Stimulated activated CD8-positive, alpha-beta memory T cell treated with anti-CD3 and anti-CD28 coated beads, Interleukin-7, amount 100 ng/mL, for 1 hour (primary cell): ENCODE measurements at places on chromosomes 2 and 18.

GRCh38 chr2:203997481-203997880 is 60.9 kb downstream of the ICOS start:
- no peak for DNase-seq

- no peak for DNase-seq
These were observed 288.6 kb downstream of the SETBP1 start for GRCh38 chr18:44969214-44969795.

- no peak for DNase-seq
These were observed 124.1 kb upstream of the SLC38A11 start for GRCh38 chr2:165079432-165079831.

DNA sequence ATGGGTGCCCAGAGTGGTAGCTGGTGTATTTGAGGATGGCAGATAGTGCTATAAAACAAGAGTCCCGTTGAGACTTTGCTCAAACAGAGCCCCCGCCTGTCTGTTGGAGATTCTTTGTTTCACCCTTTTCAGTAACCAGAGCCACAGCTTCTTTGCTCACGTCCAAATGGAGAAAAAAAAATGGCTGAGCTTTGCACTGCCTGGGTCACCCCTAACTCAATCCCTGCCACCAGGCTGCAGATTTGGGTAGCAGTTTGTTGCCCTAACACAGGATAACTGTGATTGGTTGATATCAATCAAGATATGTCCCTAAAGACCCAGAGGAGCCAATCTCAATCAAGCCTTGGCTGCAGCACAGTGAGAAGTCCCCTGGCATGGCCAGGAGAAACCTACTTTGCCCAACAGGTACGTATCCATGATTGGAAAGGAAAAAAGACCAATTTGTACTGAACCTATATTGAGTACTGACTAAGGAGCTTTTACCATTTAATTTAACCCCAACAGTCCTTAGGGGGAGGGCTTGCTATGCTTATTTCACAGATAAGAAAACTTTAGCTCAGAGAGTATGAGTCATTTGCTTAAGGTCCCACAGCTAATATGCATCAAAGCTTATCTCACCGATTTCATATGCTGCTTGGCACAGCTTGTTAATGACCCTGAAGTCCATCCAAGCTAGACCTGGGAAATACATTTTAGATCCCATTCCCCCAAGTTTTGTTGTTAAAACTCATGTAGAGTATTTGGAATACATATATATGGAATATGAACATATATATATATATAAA is 72.0 kb upstream of the SH3BP4 start:
- no peak for DNase-seq

DNA sequence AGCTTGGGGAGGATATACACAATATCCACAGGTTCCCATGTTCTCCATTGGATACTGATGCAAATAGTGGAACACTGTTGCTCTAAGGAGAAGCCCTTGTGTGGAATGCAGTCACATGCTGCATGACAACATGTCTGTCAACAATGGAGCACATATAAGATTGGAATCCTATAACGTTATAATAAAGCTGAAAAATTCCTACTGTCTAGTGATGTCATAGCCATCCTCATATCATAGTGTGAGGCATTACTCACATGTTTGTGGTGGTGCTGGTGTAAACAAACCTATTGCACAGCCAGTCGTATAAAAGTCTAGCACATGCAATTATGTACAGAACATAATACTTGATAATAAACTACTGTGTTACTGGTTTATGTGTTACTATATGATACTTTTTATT is 394.7 kb downstream of the FBXO15 start:
- DNase-seq: no peak

DNA sequence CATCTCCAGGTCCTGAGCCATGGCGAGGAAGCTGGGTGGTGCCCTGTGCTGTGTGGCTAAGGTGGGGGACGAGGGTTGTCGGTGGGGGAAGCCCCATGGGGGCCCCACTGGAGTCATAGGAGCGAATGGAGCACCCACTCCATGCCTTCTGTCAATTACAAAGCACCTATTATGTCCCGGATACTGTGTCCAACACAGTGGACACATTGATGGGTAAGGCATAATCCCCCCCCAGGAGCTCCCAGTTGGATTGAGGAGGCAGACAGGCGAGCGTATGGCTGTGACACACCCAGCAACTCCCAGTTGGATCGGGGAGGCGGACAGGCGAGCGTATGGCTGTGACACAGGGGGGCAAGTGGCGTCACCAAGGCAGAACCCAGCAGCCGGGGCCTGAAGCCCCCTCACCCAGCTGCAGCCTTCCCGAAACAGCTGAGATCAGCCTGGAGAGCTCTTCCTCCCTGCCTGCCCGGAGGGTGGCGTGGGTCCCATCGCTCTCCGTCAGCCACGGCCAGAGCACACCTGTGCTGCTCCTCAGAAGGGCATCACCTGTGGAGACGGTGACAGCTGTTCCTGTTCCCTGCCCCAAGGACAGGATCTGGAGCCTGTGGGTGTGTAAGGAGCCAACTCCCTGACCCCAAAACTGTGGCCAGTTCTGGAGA is 69.6 kb downstream of the HPCAL1 start:
- DNase-seq: no peak

DNA sequence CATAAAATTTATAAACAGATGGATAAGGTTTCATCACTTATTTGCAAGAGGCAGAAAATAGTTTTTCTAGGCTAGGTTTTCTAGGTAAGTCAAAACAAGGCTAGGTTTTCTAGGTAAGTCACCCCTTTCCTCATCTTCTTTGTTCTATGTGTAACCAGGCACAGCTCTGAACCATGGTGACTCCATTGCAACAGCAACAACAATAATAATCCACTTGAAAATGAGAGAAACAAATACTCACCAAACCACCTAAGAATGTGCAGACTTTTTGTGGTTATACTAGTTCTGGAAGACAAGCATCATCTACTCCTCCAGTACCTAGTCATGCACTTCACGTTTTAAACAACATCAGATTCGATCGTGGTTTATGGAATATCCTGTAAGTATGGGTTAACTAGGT is 237.4 kb upstream of the ACVR2A start:
- no peak for DNase-seq

DNA sequence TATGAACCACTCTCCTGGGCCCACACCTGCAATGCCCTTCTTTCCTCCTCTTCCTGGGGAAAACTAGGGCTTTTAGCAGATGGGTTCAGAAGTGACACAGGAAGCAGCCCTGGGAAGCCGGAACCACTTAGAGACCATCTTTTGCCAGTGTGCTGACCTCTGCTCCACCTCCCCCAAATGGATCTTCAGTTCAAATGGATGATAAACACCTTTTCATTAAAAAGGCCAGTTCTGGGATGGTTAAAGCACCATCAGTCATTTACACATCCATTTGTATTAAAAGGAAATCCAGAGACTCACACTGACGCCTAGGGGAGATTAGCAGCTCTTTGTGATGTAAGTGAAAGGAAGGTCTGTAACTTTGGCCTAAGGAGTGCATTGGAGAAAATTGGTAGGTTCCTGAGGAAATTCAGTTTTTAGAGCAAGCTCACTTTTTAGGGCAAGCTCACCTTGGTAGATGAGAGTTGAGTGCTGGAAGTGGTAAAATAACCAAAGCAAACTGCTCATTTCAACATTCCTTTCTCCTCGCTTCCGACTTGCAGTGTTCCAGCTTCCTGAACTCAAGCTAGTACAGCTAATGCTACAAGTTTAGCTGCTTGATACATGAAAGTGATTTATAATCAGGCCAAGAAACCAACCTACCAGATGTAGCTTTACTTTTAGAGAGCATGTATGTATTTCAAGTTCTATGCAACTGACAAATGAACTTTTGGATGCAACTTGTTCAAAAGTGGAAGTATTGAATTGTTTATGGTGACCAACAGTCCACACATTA is 47.7 kb downstream of the ACTR2 start:
- DNase-seq: no peak

DNA sequence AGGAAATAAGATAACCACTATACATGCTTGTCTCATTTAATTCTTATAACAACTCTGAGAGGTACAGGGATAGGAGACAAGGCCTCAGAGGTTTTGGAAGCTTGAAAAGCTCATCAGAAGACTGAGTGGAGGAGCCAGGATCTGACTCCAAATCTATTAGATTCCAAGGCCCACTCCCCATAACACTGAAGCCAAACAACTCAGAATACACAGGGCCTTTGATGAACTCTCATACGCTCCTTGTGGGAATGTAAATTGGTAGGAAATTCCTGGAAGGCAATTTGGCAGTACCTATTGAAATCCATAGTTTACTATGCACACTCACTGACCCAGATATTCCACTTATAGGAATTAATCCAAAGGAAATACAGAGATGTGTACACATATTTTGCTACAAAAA is 27.9 kb downstream of the WIPF1 start:
- no peak for DNase-seq

DNA sequence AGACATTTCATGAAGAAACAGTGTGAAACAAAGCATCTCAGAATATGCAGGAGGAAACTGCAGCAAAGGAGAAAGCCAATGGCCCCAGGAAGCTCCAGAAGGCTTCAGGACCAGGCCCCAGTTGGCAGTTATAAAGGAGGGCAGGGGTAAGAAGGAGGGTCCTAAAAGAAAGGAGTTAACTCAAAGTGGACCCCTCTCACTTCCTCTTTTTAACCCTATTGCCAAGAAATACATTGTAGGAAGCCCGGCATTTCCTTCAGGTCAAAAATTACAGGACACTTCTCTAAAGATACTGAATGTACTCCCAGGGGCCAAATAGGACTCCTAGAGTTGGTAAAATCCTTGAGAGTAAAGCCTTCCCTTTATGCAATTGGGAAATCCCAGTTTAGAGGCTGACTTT is 77.1 kb upstream of the TGFA start:
- no peak for DNase-seq

- no peak for DNase-seq
These were observed 68.3 kb downstream of the FAM161A start for GRCh38 chr2:61785583-61785982.

DNA sequence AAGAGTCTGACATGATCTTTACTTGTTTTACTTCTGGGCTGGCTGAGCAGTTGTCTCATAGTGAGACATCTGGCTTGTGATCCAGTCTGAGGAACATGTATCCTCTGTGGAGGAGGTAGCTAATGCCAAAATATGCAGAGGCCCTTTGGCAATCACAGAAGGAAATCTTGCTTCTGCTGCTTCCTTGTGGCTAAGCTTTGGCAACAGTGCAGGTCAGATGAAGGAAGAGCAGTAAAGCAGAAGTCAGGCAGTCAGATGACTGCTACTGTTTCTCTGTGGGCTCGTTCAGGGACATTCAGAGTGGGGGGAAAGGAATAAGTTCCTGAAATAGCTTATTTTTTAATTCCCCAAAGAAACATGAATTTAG is 22.3 kb downstream of the DOK1 start:
- DNase-seq: no peak

GRCh38 chr2:144480285-144480684 is 39.6 kb downstream of the ZEB2 start:
- DNase-seq: no peak

DNA sequence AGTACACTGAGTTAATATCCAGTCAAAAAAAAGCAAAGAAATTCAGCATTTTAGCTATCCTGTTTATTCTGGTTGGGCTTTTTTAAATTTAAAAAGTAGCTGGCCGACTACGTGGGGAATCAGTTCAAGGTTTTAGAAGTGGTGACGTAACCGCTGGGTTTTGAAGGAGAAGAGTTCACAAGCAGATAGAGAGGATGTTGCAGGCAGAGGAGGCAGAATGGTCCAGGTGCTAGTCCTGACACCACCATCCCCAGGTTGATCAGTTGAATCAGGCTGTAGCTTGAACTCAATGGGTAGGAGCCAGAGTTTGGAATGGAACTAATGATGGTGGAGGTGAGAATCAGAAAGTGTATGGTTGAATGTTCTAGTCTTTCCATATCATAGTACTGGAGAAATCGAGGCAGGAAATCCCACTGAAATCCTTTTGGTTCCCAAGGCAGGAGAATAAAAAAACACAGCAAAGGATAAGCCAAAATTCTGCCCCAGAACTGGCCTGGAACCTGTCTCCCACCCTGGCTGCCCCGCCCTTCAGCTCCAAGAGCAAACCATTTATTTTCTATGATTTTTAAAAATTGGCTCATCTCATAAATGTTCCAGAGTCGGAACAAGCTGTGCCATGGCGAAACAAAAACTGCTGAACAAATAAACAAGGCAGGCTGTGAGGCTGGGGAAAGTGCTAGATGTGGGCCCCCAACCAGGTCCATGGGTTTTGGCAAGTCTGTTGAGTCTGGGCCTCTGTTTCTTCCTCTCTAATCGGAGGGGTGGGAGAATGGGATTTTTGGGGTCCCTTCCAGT is 44.0 kb downstream of the SLC4A1AP start:
- DNase-seq: no peak

GRCh38 chr2:233267516-233268245 is 16.2 kb downstream of the ATG16L1 start:
- DNase-seq: peak; percentile 61

GRCh38 chr2:118065921-118066511 is 22.3 kb upstream of the INSIG2 start:
- DNase-seq: no peak

- DNase-seq: no peak
These were observed 589.6 kb upstream of the KLHL29 start for GRCh38 chr2:22795287-22795866.

DNA sequence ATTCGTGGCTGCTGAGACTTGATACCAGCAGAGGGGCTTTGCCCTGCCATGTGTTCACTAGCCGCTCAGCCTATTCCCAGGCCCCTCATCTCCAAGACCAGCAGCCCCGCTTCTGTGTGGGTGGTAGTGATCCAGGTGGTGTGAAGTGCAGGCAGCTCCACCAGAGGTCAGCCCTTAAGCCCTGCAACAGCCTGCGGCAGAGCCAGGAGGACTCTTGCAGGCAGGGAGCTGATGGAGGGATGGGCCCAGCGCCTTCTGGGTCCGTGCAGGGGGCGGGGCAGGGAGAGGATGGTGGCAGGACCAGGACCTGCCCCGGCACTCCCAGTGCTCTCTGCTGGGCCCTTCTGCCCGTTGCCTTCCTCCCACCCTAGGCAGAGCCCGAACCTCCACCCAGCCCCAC is 162.0 kb downstream of the SH3BP4 start:
- DNase-seq: no peak

- no peak for DNase-seq
These were observed 293.3 kb upstream of the TFPI start for GRCh38 chr2:187847245-187848208.

DNA sequence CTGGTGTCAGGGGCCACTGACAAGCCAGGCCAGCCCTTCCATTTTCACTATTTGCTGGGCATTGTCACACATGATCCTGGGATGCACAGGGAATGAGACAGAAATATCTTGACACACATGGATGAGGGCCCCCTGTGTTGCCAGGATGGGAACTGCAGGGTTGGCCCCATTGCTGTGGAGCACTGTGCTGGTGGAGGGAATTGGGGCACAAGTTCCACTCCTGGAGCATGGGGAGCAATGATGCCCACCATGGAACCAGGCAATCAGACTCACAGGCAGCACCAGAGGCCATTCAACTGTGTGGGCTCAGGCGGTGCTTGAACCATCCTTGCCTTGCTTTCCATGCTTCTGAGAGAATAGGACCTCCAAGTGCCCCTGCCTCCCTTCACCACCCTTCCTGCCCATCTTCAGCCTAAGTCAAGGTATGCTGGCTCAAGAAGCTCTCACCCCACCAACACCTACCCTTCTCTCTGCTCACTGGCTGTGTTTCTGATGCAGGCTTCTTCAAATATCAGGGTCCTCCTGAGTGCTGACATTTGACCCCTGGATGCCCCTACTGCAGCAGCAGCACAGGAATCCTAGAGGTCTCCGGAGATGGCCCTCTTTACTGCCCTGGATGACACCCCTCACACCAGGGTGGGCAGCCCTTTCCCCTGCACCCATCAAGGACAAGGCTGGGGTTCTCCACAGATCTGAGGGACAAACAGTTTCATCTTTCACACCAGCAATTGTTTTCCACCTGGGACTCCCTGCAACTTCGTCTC is 11.0 kb downstream of the ADRA2B start:
- DNase-seq: no peak
